ENCODE measurements at places on chromosomes 12 and 14. TPM values are rescaled to one million over a fixed set of nuclear protein-coding genes. Genes with fewer than 3 reads are reported as not detected.

GRCh38 chr14:29320286-29320685, 553.7 kb downstream of the FOXG1 start:
- no peak for DNase-seq

KCNA1 gene
- 1.4 TPM for total RNA-seq

DNA sequence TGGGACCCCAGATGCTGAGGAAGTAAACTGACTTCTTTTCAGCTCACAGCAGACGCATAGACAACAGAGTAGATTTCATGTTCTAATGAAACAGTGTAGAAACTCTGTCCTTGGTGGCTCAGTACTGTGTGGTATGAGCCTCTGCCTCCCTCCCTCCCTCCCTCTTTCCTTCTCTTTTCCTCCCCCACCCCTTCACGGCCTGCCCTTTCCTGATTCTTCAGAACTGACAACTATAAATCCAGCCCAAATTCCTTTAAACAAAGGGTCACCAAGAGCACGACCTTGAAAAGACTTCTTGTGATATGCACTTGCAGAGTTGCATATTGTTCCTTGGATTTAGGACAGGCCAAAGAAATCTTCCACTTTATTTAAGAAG, 164.0 kb downstream of the ETV6 start:
- peak; percentile 16 for DNase-seq

GLIPR1L2 gene
- 0.31 TPM for total RNA-seq

IKZF4 gene
- 2.1 TPM for total RNA-seq

FOXN3 gene
- 38.5 TPM for total RNA-seq

Measured in neural progenitor cell (in vitro differentiated cells).